HTR-8/SVneo (cell line): ENCODE measurements at places on chromosomes 6 and 20.

- no peak for DNase-seq
Measured at GRCh38 chr6:128271527-128271926, 248.9 kb downstream of the PTPRK start.

DNA sequence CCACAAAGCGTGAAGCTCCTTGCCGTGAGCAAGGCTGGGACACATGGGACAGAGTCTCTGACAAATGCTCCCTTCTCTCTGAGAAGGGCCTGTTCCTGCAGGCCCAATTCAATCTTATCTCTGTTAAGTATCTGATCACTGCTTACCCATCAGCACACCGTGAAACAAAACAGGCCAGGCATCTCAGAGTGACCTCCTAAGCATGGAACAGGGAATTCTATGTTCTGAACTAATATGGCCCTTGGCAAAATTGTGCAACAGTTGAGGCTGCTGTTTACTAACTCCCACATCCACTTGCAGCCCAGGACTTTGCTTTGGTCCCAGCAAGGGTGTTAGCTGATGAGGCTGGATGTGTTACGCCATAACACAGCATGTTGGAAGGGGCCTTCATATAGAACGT, 79.2 kb downstream of the GCLC start:
- DNase-seq: no peak

- no peak for DNase-seq
Measured at GRCh38 chr6:5506597-5506996, 245.3 kb downstream of the FARS2 start.

DNA sequence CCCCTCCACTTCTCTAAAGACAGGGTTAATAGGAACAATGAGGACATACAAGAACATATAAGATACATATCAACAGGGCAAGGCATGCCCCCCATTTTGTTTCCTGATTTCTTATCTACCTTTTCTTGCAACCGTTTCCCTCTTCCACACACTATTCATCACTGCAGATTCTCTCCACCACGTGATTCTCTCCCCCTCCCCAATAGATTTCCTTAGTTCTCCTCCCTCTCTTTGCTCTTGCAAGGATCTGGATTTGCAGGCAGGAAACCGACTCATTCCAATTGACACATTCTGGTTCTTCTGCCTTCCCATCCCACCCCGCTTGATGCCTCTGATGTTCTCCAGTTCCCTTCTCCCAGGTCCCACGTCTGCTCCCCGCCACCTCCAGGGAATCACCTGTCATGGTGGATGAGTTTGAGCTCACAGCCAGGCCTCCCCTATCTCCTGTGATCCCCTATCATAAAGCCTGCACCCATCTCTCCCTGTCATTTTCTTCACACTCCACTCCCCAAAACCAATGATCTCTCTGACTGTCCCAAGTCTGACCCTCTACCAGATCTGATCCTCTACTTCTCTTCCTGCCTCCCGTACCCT, 7.5 kb downstream of the GABBR1 start:
- no peak for DNase-seq

GRCh38 chr20:59822291-59823029, 111.0 kb downstream of the SYCP2 start:
- no peak for DNase-seq

- no peak for DNase-seq
Measured at GRCh38 chr6:129368970-129369369, 341.0 kb downstream of the ARHGAP18 start.

GRCh38 chr6:15322781-15323536, 77.1 kb downstream of the JARID2 start:
- DNase-seq: no peak

DNA sequence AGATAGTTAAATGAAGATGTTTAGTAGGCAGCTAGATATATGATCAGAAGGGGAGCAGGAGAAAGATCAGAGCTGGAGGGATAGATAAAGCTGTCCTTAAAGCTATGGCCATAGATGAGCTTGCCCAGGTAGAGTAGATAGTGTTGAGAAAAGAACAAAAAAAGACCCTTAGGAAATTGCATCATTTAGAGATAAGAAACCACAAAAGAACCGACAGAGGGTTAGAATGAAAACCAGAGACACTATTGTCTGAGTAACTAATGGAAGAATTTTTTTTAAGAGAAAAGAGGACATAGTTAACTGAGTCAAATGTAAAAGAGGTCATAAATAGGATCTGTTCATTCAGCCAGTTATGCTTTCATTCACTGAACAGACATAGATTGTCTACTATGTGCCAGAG, 101.8 kb downstream of the TNFAIP3 start:
- DNase-seq: no peak

- no peak for DNase-seq
Measured at GRCh38 chr6:78700991-78701390, 166.4 kb upstream of the IRAK1BP1 start.

DNA sequence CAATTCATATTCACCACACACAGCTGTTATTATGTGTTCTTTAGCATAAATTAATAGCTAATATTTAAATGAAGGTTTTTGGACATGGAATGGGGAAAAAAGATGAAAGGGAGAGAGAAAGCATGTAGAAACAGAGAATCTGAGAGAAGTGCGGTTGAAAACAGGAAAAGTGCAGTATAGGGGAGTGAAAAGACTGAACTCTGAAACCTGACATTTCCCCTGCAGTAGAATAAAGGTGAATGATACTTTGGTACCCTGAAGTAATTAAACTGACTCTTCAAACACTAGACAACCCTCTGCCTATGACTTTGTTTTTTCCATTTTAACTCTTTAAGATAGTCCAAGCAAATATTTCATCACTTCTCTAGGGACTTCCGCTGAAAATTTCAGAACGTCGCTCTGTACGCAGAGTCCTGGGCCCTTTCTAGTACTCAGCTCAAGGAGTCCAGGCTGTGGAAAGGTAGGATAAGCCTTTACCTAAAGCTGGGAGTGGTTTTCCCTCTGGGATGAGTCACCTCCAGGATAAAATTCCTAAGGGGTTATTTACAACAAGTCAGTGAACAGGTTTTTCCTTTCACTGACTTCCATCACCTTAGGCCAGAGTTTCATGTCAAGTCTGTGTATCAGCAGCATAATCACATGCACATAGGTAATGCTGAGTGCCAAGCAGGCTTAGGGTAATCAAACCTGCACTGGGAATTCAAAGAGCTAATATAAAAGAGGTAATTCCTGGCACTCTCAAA, 614.5 kb downstream of the PKHD1 start:
- DNase-seq: no peak

- DNase-seq: no peak
Measured at GRCh38 chr6:46240866-46241565, 70.2 kb upstream of the ENPP5 start.

GRCh38 chr6:44659726-44660125, 272.2 kb downstream of the CDC5L start:
- no peak for DNase-seq

DNA sequence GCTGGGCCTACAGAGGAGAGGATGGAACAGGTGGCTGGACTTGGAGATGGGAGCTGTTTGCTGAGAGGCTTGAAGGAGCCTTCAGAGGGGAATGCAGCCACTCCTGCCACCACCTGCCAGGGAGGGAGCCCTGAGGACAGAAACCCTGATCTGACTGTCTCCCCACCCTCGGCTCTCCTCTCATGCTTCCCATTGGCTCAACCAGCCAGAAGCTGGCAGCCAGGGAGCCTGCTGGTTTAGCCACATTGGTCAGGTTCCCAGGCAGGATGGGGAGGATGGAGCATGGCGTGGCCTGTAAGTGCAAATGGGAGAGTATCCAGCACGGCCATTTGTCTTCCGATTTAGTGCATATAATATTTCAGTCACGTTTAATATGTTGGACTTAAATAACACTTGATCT, 12.8 kb downstream of the TREM1 start:
- no peak for DNase-seq

GRCh38 chr20:52760791-52761190, 211.4 kb upstream of the TSHZ2 start:
- DNase-seq: no peak

DNA sequence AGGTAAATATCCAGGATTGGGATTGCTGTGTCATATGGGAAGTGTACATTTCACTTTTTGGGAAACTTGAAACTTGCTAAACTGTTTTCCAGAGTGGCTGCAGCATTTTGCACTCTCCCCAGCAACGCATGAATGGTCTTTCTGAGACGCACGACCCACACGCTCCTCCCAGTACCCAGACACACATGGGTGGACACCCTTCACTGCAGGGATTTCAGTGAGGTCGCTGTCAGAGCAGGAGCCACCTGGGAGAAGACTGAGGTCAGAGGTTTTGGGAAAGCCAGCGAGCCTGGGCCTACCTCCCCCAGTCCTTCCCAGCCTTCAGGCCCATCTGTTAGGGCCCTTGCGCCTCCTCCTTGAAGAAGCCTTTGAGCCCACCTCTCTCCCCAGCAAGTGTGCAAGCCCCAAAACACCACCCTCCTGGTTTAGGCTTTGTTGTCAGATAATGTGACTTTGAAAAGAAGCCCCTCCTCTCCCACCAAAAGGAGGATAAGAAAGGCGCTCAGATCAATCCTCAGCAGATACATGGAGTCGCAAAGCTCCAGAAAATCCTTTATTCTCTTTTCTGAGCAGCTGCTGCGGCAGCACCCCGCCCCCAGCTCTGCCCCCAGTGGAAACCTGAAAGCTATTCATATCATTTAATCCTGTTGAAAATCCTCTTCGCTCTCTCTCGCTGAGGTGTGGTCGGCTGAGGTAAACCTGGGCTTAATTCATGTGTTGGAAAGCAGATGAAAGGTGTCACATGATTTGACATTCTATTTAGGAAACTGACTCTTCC, 12.7 kb upstream of the JAG1 start:
- no peak for DNase-seq

DNA sequence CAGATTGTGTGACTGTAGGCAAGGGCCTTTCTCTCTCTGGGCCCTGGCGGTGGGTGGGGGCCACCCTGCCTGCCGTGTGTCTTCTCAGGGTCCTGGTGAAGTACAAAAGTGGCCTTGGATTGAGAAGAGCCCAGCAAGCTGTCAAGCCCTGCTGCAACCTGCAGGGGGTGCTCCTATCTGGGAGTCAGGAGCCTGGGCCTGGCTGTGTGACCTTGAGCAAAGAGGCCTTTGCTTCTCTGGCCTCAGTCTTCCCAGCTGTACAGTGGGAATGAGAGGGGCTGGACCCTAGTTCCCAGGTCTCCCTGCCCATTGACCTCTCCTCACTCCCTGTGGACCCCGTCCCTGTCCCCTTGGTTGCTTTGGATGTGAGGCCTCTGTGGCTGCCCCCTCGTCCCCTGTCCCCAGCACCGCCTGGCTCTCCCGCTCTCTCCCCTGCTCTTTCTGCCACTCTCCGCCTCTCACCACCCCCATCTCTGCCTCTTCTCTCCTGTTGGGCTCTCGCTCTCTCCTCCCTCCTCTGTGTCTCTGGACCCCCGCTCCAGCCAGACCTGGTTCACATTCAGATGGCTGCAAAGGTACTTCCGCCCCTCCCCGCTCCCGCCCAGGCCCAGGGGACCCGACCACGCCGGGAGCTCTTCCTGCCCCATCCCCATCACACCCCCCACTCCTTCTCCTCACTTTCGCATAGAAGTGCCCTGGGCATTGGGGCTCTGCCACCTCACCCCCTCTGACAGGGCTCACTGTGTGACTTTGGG, 46.7 kb downstream of the SRC start:
- DNase-seq: no peak

DNA sequence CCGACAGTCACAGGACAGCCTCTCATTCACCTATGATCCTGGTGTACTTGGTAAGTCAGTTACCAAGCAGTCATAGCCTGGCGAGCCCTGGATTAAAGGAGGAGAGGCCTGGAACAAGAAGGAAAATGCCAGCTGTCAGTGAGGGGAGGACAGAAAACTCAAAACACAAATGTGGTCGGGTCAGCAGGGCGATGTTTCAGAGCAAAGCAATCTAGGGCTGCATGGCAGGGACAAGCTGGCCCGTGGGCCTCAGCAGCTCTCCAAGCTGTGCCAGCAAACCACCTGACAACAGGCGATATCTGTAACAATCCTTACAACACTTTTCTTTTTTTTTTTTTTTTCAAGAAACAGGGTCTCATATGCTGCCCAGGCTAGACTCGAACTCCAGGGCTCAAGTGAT, 40.3 kb downstream of the MGME1 start:
- no peak for DNase-seq

- no peak for DNase-seq
Measured at GRCh38 chr20:51960047-51960675, 157.8 kb upstream of the SALL4 start.

- no peak for DNase-seq
Measured at GRCh38 chr6:31462026-31462963, 35.6 kb upstream of the MICB start.

GRCh38 chr6:95094751-95095663, 482.3 kb upstream of the MANEA start:
- DNase-seq: no peak

GRCh38 chr6:26330859-26331217, 34.2 kb upstream of the BTN3A2 start:
- DNase-seq: no peak

GRCh38 chr6:121760745-121761144, 325.3 kb downstream of the GJA1 start:
- no peak for DNase-seq

DNA sequence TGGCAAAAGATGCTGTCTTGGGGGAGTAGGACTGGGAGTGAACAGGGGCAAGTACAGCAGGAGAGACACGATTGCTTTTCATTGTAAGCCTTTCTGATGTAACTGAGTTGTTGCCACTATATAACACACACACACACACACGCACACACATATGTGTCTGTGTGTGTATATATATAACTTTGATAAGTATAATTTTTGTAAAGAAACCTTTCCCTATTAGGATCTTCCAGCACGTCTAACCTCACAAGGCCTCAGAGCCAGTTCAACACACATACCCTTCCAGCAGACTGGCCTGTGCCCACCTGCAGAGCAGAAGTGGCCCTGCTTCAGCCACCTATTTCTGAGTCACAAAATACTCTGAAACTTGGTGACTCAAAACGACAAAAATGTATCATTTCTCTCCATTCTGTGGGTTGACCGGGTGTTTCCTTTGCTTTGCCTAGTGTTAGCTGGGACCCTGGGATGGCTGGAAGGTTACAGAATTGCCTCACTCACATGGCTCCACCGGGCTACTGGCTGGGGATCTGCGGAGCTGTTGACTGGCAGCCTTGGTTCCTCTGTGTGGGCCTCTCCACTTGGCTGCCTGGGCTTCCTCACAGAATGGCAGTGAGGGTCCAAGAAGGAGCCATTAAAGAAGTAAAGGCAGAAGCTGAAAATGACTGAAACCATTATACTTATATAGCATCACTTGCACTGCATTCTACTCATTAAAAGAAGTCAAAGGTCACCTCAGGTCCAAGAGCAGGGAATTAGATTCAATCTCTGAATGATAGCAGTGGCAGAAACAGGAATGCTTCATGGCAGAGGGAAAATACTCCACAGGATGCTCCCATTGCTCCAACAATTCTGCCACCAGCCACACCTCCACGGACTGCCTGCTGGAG, 126.4 kb downstream of the BANF2 start:
- DNase-seq: no peak

GRCh38 chr6:98215531-98215930, 618.8 kb upstream of the POU3F2 start:
- DNase-seq: no peak

DNA sequence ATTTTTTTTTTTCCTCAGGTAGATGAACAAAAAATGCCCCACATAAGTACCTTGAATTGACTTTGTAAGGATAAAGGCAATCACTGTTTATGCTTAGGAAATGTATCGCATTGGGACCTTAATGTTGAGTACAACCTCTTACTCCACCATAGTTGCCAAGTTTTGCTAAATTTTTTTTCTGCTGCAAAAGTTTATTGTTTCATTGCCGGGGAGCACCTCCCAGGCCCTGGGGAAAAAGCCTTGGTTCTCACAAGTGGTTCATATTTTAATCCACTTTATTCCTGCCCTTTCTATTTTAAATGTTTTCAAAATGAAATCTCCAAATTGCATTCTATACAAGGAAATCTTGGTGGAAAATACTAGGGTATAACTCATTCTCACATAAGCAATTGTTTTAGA, 52.3 kb upstream of the UTRN start:
- no peak for DNase-seq
